ENCODE measurements at places on chromosomes 3 and 15.
A peak's percentile ranks its signal among the peaks of the same experiment; 100 is the strongest.

DNA sequence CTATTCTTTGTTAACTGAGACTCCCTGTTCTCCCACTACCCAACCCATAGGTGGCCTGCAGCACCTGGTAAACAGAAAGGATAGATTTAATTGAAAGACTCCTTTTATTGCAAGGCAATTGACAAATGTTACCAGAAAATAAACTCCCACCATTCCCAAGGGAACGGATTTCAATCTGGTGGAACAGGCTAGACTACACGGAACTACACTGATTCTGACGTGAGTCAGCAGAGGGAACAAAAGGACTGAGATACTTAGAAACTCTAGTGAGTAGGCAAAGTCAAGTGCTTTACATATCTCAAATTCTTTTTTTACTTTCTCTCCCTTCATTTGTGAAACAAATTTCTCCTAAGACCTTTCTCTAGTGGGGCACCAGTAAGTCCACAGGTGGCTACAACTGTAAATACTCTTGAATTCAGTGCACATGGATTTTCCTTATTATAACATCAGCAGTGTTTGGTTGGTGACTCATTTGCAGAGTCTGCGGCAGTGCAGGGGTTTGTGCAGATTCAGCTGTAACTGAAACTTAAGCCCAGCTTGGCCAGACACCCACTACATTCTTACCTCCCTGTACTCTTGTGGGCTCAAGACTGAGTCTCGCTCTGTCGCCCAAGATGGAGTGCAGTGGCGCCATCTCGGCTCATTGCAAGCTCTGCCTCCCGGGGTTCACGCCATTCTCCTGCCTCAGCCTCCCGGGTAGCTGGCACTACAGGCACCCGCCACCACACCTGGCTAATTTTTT, 34.3 kb upstream of the PLSCR2 start:
- DNase-seq = no peak

DNA sequence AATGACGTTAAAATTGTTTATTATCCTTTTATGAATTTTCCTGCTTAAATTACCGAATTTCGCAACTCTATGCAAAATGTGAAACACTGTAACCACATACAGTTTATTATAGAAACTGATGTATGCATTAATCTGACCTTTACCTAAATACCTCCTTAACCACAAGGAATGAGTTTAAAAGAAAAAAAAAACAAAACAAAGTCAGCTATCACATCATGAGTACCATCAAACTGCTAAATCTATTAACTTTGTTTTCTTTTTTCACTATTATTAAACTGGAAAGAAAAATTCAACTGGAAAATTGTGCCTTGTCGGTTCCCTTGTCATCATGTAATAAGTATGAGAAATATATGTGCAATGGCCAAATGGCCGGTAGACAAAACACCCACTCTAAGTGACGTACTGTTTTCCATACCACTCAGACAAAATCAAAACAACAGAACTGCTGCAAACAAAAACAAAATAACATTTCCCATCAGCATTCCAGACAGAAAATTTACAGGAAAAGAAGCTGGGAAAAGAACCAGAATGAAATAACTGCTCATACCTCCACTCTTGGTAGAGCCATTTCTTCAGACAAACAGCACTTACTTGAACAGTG, 415.3 kb downstream of the FOXP1 start:
- DNase-seq = no peak

GRCh38 chr3:117557464-117558090, 848.0 kb downstream of the TUSC7 start:
- DNase-seq = no peak

- DNase-seq = no peak
Observed at GRCh38 chr3:48595526-48596121, 495 bp upstream of the COL7A1 start.

DNA sequence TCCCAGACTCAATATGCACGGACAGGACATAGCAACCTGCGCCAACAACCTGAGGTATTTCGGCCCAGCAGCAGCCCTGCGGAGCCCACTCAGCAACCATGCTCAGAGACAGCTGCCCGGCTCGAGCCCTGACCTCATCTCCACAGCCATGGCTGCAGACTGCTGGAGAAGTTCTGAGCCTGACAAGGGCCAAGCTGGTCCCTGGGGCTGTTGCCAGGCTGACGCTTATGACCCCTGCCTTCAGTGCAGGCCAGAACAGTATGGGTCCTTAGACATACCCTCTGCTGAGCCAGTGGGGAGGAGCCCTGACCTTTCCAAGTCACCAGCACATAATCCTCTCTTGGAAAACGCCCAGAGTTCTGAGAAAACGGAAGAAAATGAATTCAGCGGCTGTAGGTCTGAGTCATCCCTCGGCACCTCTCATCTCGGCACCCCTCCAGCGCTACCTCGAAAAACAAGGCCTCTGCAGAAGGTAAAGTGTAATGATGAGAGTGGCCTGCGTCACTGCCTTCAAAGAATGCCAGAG, 25.5 kb downstream of the TMEM41A start:
- DNase-seq = no peak

- DNase-seq = no peak
Observed at GRCh38 chr3:9280451-9281219, 31.2 kb upstream of the SRGAP3 start.

GRCh38 chr3:2148561-2149340, 50.1 kb downstream of the CNTN4 start:
- DNase-seq = no peak

DNA sequence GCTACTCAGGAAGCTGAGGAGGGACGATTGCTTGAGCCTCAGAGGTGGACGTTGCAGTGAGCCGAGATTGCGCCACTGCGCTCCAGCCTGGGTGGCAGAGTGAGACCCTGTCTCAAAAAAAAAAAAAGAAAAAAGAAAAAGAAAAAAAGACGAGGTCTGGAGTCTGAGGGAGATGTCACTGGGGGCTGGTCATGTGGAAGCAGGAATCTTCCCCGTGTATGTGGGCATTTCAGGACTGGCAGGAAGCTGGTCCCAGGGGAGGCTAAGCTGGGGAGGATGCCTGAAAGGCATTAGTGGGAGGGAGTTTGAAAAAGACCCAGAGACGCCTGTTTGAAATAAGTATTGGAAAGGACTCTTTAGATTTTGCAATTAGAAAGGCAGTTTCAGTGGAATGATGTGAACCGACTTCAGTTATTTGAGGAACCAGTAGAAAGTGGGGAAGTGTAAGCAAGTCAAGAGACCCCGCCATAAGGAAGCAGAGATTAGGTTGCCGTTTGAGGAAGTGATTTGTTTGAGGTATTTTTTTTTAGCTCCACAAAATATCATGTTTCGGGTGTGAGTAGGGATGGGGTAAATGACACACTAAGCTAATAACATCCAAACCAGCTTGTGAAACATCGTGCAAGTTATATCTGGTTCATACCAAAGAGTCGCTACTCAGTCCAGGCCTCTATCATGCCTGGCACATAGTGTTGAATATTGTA, 55.5 kb downstream of the ST6GAL1 start:
- peak; percentile 22 for DNase-seq

- no peak for DNase-seq
Observed at GRCh38 chr15:80620931-80621330, 74.2 kb upstream of the ABHD17C start.

DNA sequence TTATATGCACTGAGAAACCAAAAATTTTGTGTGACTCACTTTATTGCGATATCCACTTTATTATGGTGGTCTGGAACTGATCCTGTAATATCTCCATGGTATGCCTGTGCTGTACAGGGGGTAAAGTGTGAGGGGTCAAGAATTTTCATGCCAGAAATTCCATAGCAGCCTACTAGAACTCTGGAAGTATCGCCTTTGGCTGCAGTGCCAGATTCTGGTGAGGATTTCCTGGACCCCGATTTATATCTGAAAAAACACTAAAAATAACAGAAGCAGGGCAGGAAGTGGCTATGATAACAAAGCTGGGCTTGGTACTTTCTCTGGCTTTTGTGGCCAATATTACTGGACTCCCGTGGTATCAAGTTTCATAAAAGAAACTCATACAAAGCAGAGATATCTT, 36.4 kb downstream of the CCDC80 start:
- DNase-seq = no peak

- no peak for DNase-seq
Observed at GRCh38 chr3:38792983-38793382, 23.0 kb downstream of the SCN10A start.

All from KG1 (cell line).